NCI-H2081 treated with DMSO at 0.1 percent for 48 hours (cell line): ENCODE measurements at places on chromosomes 1 and 21.
A peak's percentile ranks its signal among the peaks of the same experiment; 100 is the strongest.

DNA sequence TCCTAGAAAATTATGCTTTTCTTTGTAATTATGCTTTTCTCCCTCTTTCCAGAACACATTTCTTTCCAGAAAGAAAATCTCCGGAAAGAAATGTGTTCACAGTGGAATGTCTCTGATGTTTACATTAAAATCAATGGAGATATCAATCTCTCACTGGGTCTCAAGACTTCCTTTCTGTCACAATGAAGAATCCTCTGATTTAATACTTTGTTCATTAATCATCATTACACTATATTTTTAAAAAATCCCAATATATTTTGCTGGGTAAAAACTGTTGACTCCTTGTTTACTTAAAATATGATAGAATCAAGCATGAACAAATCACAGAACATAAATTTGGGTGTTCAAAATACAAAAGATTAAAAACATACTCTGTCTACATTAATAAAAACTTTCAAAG, 26.3 kb upstream of the TGFBR3 start:
- no peak for DNase-seq

GRCh38 chr1:236526079-236526478, 2.3 kb downstream of the LGALS8 start:
- no peak for DNase-seq

GRCh38 chr1:232704694-232705680, 75.1 kb upstream of the SIPA1L2 start:
- DNase-seq = peak; percentile 77

- DNase-seq = no peak
Measured at GRCh38 chr1:55347866-55348265, 132.7 kb upstream of the USP24 start.

GRCh38 chr1:107896401-107896800, 68.6 kb downstream of the VAV3 start:
- no peak for DNase-seq

- no peak for DNase-seq
Measured at GRCh38 chr1:182291584-182292192, 99.9 kb downstream of the GLUL start.

- no peak for DNase-seq
Measured at GRCh38 chr1:192538407-192539296, 36.9 kb upstream of the RGS1 start.

DNA sequence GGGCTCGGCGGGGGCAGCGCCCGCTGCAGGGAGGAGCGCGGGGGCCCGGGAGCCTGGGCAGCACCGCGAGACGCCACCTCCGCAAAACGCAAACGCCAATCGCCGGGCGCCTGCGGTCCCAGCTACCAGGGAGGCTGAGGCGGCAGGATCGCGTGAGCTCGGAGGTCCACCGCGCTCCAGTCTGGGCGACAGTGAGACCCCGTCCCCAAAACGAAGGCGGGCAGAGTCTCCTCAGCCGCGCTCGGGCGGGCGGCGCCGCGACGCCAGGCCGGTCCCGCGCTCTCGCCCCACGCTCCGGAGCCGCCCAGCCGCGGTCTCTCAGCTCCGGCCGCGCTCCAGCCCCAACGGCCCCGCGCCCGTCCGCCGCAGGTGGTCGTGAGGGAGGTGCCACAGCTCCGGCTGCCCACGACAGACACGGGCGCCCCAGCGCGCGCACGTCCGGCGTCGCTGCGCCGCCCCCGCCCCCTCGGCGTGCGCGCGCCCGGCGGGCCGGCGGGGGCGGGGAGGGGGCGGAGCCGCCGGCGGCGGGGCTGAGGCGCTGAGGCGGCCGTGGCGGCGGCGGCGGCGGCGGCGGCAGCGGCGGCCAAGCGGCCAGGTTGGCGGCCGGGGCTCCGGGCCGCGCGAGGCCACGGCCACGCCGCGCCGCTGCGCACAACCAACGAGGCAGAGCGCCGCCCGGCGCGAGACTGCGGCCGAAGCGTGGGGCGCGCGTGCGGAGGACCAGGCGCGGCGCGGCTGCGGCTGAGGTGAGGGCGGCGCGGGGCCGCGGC, at the start of gene ADARB1:
Gene ADARB1, plus strand, starts transcription at position 533 of the 770 bp plus-strand sequence. CDS start 97,077 bp downstream, outside the sequence.
- no peak for DNase-seq

DNA sequence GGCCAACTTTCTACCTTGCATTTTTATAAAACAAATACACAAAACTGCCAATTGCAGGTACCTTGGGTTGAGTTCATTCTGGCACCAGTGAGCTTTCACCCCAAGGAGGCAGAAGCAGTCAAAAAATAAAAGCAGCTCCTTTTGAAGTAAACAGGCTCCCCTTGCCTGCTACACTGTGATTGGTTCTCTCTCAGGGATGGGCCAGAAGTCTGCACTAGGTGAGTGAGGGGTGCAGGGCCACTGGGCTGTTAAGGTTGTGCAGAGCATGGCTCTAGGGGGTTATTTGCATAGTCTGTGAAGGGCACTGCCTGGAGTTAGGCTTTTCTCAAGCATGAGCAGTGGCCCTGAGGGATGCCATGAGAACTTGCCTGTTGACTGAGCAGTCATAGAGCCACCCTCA, 39.1 kb downstream of the AKNAD1 start:
- DNase-seq = no peak

DNA sequence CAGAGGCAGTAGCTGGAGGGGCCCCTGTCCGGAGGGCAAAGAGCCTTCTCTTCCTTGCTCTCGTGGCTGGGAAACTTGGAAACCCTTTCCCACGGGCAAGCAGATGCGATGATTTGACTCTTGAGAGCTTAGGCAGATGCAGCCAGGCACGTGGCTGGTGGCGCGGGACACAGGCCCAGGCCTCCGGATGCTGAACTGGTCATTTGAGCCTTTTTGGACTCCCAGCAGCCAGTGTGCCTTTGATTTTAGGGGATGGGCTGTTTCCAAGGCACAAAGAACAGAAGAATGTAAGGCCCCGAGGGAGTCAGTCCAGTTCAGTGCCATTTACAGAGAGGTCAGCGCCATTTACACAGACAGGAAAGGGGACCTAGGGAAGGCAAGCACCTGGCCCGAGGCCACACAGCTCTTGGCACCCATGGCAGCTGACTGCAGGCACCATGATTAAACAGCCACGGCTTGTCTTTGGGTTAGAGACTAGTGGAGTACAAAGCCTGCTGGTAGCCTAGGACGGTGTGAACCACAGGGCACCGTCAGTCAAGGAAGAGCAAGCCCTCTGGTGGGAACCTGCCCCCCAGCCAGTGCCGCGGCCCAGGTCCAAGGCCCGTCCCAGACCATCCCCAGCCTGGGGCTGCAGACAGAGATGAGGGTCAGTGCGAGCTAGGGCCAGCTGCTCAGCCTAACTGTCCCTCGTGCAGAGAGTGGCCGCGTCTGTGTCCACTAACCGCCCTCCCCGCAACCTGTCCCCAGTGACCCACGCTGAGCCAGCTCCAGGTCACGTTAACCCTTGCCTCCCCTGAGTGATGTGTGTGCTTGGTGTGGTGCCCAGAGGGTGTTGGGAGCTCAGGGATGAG, 20.4 kb upstream of the CCDC27 start:
- no peak for DNase-seq

GRCh38 chr1:149979245-149979971, 31.1 kb downstream of the OTUD7B start:
- no peak for DNase-seq

- no peak for DNase-seq
Measured at GRCh38 chr1:204487256-204487615, 7.4 kb downstream of the PIK3C2B start.

DNA sequence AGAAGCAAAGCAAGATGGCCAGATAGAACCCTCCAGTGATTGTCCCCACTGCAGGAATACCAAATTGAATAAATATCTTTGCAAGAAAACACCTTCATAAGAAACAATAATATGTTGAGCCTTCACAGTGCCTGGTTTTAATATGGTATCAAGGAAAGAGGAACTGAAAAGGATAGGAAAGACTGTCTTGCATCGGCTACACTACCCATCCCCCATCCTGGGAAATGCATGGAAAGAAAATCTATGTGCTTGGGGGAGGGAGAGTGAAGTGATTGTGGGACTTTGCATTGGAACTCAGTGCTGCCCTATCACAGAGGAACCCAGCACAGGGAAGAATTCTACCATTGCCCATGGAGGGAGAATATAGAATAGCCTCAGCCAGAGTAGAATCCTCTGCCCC, 28.6 kb upstream of the AK5 start:
- no peak for DNase-seq

GRCh38 chr1:169546087-169546995, 39.9 kb downstream of the F5 start:
- no peak for DNase-seq

GRCh38 chr1:98027103-98027705, 106.4 kb upstream of the DPYD start:
- no peak for DNase-seq

DNA sequence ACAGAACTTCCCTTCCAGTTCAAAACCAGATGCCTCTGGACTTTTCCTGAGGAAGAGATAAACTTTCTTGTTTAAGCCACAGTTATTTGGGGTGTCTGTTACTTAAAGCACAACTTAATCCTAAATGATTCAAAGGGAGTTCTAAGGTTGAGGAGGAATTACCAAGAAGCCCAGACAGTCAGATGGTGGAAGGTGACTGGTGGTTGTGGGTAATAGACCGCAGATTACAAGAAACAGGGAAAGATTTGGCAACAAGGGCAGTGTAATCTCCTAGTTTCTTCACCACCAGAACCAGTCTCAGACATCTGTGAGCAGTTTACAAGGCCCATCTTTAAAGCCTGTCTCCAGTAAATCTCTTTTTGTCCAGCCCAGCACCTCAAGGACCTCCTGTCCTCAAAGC, 130.1 kb upstream of the CTTNBP2NL start:
- DNase-seq = no peak

DNA sequence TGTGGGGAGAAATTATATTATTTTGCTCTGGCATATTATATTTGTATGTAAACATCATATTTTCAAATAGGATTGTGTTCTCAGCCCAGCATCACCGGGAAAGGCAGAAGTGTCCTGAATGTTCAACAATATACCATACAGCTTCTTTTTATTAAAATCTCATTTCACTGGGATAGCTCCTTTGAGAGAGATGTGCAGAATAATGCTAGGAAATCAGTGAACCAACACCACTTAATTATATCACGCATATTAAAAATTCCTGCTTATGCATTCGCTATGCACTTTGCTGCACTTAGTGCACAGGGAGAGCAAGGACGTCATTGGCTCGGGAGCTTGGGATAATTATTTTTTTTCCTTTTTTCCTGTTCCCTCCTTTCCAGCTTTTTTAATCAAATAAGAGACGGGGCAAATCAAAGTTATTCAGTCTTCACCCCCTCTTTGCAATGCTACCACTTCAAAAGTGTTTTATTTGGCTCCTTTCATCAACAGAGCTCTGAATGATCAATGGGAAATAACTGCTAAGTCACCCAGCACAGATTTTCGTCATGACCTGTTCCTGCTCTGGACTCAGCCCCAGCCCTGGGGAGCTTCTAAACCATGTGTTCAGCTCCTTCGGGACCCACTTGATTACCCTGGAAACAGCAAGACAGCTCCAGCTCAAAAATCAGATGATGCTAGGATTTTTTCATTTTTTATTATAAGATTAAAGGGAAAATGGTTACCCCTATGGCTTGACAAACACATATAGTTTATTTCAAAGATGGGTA, 165.5 kb upstream of the DUSP10 start:
- no peak for DNase-seq

- no peak for DNase-seq
Measured at GRCh38 chr1:58035523-58035922, 511.0 kb downstream of the OMA1 start.

GRCh38 chr1:187692799-187693198, 864.0 kb downstream of the PLA2G4A start:
- DNase-seq = no peak

GRCh38 chr1:16449666-16450065, 9.1 kb downstream of the NECAP2 start:
- DNase-seq = no peak

DNA sequence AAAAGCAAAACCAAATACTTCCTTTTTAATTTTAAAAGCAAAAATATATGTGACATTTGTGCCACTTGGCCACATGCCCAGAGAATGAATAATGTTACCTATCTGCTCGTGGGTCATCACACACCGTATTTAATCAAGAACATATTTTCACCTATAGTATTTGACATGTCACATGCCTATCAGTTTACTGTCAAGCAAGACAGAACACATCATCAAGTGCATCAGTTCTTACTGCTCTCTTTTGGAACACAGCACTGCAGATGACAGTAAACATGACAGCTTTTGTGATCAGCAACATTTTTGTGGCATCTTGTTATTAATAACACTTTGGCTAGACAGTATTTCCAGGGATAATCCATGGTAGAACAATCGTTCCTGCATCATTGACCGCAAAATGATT, 134.4 kb downstream of the LRRC7 start:
- no peak for DNase-seq

- DNase-seq = no peak
Measured at GRCh38 chr1:27342778-27343638, 1.2 kb downstream of the SYTL1 start.

DNA sequence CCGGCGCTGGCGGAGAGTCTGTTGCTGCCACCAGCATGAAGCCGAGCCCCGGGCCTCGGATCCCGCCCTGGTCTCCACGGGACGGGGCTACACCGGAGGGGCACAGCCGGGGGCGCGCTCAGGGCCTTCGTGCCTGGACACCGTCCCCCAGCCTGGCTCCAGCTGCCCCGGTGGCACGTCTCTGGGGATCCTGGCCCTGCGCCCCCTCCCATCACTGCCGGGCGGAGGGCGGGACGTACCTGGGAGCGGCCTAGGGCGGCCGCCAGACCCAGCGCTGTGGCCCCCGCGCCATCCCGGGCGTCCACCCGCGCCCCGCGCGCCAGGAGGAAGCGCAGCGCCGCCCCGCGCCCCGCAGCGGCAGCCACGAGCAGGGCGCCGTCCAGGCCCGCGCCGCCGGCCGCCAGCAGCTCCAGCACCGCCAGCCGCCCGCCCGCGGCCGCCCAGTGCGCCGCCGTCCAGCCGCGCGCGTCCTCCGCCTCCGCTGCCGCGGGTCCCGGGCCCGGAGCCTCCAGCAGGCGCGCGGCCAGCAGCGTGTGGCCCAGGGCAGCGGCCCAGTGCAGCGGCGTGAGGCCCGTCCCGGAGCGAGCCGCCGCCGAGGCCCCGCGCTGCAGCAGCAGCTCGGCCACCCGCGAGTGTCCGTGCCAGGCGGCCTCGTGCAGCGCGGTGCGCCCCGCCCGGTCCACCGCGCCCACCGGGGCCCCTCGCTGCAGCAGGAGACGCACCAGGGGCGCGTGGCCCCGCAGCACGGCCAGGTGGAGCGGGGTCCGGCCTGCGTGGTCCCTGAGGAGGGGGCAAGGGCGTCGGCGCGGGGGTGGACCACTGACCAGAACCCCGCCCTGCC, 1.0 kb downstream of the ANKRD65 start:
- DNase-seq = no peak

DNA sequence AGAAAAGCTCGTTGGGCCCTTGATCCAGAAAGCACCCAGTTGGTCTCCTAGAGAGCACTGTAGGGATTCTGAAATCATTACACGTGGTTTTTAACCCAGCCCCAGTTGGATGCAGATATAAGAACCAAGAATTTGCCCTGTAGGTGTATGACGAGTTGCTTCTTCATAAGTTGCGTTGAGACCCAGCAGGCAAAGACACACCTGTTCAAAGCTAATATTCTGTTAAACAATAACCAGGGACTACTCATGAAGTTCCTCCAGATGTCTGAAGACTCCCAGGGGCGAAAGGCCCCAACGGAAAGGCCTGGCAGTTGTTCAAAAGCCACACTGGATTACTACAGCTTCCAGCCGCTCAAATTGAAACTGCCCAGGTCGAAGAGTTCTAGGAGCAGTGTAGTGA, 88.6 kb upstream of the HNRNPU start:
- DNase-seq = no peak
